ENCODE measurements at places on chromosomes 7 and 10.

DNA sequence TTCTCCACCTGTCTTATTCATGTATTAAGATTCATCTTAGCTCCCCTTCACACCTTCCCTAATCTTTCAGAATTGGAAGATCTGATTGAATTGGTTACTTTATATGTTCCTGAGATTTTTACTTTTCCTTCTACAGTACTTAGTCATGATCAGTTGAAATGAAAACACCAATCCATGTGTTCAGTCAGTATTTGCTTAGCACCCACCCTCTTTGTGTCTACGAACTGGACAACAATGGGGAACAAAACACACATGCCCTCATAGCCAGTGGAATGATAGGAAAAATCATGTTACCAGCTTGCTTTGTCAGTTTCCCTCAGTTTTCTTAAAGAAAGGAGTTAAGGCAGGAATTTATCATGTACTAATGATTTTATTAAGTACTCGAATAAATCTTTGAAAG lies 2.0 kb downstream of the MASTL start:
- DNase-seq = no peak

DNA sequence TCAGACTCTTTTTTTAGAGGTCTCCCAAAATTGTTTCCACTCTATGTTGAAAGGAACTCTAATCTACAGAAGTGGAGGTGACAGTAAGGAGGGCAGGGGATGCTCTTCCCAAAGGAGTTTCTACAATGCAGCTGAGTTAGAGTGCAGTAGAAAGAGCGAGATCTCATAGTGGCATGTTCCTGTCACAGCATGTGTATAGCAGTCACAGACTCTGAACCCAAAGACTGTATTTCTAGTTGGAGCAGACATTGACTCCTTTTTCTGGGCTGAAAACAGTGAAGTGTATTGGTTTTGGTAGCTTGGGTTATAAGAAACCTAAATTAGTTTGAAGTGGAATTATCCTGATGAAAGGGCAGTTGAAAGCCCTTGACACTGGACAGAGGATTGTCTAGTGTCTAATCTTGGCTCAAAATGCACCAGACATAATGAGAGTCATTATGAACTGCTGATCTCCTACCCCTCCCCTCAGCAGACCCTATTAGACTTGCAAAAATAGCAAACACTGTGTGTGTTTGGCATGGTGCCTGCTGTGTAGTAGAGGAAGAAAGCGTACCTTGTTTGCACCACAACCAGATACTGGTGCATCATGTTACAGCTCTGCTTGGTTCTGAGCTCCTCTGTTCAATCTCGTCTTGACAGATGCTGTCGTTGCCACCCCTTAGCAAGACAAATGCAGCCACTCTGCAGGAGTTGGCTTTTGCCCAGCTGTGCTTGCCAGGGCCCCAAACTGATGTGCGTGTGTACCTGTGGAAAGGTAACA lies 336.0 kb downstream of the AUTS2 start:
- DNase-seq = no peak

DNA sequence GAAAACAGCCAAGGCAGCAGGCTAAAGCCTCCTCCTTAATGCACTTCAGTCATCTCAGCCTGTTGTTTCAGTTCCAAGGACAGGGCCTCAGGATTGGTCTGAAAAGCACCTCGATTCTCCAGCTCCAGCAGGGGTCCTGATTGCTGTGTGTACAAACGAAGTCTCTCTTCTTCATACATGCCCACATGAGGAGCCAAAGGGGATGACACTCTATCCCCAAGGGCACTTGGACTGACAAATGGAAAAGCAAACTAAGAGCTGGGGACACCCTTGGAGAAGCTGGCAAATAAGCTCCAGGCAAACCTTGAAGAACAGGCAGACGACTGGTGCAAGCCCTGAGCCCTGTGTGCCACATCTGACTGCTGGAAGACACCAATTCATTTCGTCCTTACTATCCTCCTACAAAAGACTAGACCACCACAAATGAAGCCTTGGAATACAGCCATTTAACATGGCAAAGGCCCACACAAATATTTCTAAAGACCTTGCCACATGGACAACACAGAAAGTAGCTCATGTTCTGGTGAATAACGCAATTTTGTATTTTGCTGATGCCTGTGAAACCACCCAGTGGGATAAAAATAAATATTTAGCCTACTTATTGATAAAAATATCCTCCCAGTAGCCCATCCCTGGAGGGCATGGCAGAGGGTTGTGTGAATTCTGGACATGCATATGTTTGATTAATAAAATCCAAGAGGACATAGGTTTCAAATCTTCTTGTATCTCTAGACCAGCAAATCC lies 61.9 kb downstream of the PARD3 start:
- no peak for DNase-seq

DNA sequence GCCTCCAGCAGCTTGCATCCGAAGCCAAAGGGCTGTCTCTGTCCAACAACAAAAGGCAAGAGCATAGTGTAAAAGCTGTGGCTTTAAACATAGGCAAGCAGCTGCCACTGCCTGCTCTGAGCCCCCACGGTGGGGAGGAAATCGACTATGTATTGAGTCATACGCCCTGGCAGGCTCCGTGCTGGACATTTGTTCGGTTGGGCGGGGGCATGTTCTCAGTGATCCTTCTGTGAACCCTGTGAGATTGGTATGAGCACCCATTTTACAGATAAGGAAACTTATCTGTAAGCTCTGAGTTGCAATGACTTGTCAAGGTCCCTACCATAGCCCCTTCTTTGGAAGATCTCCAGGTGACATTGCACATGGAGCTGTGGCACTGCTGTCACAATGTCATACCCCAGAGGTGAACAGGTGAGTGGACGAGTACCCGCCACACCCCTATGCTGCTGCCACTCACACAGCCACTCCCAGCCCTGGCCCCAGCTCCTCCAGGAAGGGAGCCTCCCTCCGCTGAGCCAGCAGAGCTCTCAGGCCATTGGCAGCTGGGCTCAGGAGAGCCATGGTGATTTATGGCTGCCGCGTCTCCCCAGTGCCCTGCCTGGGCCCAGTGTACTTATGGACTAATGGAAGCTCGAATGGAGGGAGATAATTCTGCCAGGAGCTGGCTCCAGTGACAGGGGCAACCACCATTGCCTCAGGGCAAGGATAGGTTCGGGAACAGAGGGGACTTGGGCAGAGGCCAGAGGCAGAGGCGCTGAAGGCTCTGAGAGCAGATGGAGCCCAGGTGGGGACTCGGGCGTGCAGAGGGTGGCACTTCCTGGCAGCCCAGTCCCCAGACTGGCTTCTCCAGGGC lies 43.7 kb downstream of the UNC5B start:
- DNase-seq = peak; percentile 87

- no peak for DNase-seq
Observed at GRCh38 chr10:53453196-53453595, 680.6 kb upstream of the MBL2 start.

- no peak for DNase-seq
Observed at GRCh38 chr10:35481413-35481812, 123.7 kb upstream of the GJD4 start.

- peak; percentile 68 for DNase-seq
Observed at GRCh38 chr10:60989400-60989876, 45.5 kb upstream of the RHOBTB1 start.

- DNase-seq = no peak
Observed at GRCh38 chr7:37518266-37518665, 69.6 kb upstream of the ELMO1 start.

DNA sequence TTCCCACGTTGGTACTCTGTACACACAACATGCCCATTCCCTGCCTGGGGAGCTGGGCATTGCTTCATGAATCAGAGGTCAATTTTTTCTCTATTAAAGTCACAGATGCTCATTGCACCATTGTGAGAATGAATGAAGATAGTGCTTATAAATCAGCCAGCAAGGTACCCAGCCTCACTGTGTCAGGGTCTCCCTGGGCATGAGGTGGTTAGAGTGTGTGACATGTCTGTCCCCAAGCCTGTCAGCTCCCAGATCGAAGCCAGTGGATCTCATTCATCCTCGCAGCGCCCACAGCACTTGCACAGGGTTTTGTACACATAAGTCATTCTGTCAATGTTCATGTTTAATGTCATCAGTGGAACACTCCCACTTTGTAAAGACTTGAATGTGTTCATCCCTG lies 126.8 kb downstream of the EGFR start:
- DNase-seq = no peak

- DNase-seq = no peak
Observed at GRCh38 chr7:55020466-55020871, 1.7 kb downstream of the EGFR start.

Measured in A172 (cell line).